PC-3 (cell line): ENCODE measurements at places on chromosomes 7 and 10. TPM values are rescaled to one million over a fixed set of nuclear protein-coding genes. Genes with fewer than 3 reads are reported as not detected.
A peak's percentile ranks its signal among the peaks of the same experiment; 100 is the strongest.

The TRIM50 gene
- not detected in 2 replicates for total RNA-seq

The RASA4B gene
- 10.2 and 17.2 TPM in 2 replicates for total RNA-seq

The SEC23IP gene
- 39.3 and 42.7 TPM in 2 replicates for total RNA-seq

The SPDYE1 gene
- total RNA-seq, result not detected in 2 replicates

The SAP25 gene
- 0.22 and 0.52 TPM in 2 replicates for total RNA-seq

The IGFBP1 gene
- total RNA-seq, result 1.3 and 1.5 TPM in 2 replicates

The ZNF467 gene
- 4.1 and 6.3 TPM in 2 replicates for total RNA-seq

The SPDYE11 gene
- not detected in 2 replicates for total RNA-seq

The NPY4R2 gene
- total RNA-seq, result not detected in 2 replicates

The IFIT1 gene
- total RNA-seq, result 14.1 and 19.6 TPM in 2 replicates

DNA sequence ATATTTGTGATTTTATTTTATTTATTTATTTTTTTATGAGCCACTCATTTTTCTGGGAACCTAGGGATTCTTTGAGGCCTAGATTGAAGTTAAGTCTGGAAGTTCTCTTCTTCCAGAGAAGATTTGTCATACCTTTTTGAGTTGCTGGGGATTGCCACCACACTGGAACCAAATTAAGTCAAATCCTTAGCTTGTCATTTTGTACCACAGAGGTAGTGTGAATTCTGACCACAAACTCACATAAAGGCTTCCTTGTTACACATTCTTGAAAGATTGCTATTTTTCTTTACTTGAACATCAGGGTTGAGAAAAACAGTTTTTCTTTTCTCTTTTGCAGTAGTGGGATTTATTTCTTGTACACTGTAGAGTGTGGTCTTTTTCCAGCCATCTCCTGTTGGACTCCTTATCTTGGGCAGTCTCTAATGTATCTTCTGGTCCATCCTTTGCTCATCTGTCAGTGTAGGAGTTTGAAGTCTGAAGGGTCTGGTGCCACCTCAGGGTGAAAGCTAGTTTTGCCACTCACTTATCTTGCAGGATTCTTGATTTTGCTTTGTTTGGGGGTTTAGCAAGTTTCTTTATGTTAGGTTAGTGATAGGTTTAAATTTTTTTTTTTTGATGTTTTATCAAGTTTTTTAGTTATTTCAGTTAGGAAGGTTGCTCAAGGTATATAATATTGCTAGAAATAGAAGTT is 24.8 kb downstream of the PCBD1 start:
- DNase-seq, result no peak

DNA sequence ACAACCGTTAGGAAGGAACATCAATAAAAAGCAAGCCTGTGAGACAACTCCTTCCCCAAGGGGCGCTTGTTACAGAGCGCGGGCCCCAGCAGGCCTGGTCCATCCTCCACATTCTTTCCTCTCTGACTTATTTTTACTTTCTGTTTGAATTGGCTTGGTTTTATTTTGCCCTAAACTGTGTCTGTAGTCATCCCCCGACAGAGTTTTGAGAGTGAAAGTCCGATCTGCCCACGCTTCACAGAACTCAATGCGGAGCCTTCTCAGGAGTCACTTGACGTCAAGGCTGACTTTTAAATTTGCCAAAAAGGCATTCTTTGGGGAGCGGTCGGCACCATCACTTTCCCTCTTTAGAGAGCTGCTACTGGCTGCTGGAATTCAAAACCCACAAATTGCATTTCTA is 150.1 kb upstream of the KLF6 start:
- DNase-seq, result no peak

- DNase-seq, result no peak
Measured at GRCh38 chr10:61765176-61766087, 102.7 kb downstream of the CABCOCO1 start.

- DNase-seq, result no peak
Measured at GRCh38 chr7:47888371-47889265, 59.6 kb downstream of the PKD1L1 start.

- no peak for DNase-seq
Measured at GRCh38 chr7:55339033-55340000, 25.8 kb upstream of the LANCL2 start.

GRCh38 chr10:120979435-120980278 is 128.5 kb downstream of the WDR11 start:
- DNase-seq, result no peak

- DNase-seq, result no peak
Measured at GRCh38 chr10:133394801-133395221, 854 bp downstream of the MTG1 start.

- no peak for DNase-seq
Measured at GRCh38 chr10:107072028-107072427, 92.5 kb downstream of the SORCS1 start.

- DNase-seq, result peak; percentile 31
Measured at GRCh38 chr7:141355032-141355431, 196.2 kb upstream of the AGK start.

- no peak for DNase-seq
Measured at GRCh38 chr7:6628045-6628444, 9.1 kb upstream of the ZNF316 start.

DNA sequence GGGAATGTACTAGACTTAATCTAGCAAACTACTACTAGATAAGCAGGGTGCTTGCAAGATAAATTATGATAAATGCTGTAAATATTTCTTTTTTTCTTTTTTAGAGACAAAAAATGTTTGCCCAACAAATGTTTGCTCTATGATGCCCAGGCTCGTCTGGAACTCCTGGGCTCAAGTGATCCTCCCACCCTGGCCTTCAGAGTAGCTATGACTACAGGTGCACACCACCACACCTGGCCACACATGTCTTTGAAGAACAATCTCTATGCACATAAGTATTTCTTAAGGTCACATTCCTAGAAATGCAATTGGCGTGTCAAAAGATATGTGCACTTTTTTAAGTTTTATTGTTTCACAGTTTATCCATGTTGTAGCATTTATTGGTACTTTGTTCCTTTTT is 179.6 kb upstream of the FRMD4A start:
- DNase-seq, result no peak

DNA sequence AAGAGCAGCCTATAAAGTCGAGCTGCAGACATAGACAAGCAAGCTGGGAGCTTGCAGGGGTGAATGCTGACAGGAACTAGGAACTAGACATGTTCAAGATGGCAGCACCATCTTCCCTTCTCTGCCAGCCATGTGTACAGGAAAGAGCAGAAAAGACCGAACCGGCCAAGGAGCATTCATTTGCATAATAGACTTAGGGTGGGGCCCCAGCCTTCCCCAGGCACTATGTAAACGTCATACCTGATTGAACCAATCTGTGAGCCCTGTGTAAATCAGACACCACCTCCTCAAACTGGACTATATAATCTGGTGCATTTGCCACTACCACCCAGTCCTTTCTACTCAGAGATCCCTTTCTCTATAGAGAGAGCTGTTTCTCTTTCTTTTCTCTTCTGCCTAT is 106.9 kb upstream of the FAM3C start:
- no peak for DNase-seq

DNA sequence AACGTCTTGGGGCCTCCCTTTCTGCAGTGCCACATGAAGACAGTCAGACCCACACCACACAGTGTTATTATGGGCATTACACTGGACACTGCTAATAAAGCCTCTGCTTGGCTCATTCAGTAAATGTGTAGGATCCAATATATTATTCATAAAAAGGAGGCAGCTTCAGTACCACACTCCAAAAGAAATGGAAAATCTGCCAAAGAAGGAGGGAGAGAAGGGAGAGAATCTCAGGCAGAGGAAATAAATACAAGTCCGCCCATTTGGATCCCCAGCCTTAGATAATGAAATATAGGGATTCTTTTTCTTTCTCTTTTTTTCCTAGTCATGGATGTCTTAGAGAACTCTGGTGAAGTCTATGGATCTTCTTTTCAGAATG is 162.2 kb downstream of the ELMO1 start:
- DNase-seq, result no peak

GRCh38 chr10:48898426-48898825 is 41.2 kb downstream of the LRRC18 start:
- no peak for DNase-seq

- DNase-seq, result peak; percentile 74
Measured at GRCh38 chr10:24552346-24553016, 171.2 kb downstream of the ARHGAP21 start.

DNA sequence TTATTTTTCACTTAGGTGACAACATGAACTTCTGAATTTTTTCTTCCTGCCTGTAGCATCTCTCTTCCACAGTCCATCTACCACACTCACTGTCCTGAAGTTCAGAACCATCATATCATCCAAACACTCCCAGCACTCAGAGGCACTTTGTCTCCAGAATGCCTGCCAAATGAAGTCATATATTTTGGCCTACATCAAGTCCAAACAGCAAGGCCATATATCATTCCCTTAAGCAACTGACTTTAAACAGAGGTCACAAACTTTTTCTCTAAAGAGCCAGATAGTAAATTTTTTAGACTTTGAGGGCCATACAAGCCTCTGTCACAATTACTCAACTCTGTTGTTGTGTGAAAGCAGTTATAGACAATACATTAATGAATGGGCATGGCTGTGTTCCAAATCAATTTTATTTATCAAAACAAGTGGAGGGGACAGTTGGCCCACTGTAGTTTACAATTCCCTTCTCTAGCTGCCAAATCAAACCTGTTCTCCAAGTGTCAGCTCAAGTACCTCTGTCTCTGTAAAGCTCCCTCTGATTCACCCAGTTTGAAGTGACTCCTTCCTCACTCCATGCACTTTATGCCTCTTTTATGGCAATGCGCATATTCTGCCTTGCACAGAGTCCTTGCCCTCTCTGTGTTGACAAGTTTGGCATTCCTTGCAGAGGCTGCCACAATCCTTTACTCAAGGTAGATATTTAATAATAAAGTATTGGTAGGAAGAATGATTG is 305.7 kb downstream of the FZD1 start:
- peak; percentile 5 for DNase-seq

DNA sequence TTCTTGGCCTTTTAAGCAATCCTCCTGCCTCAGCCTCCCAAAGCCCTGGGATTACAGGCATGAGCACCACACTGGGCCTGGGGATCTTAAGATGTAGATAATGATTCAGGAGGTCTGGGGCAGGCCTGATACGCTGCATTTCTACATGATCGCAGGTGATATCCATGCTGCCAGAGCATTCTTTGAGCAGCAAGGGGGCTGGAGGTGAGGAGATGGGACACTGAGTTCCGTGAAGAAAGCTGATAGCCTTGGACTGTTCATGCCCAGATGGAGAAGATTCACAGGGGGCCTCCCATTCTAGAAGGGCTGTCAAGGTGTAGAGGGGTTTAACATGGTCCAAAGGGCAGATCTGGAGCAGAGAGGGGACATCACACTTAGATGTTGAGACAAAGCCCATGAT is 480.3 kb downstream of the RPS24 start:
- DNase-seq, result no peak

GRCh38 chr7:20176578-20177242 is 40.5 kb downstream of the MACC1 start:
- no peak for DNase-seq

DNA sequence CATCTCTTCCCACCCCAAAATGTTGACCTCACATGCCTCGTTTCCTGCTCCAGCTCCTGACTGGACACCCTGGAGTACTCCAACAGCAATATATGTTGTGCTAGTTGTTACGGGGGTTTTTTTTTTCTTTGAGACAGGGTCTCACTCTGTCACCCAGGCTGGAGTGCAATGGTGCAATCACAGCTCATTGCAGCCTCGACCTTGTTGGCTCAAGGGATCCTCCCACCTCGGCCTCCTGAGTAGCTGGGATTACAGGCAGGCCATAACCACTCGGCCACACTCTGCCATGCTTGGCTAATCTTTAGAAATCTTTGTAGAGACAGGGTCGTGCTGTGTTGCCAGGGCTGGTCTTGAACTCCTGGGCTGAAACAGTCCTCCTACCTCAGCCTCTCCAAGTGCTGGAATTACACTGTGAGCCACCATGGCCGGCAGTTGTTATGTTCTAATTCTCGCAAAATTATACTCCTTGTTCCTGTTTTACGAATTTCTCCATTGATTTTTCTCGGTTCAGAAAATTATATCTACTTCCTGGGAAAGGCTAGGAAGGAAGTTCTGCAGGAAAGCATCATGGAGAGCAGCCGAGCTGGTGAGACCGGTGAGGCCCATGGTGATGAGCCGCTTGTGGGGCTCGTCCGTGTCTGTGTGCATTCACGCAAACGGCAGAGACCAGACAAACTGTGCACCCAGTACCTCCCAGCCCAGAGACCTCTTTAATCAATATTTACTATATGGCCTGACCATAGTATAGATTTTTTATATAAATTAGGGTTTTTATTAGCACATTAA is 52.4 kb upstream of the DNAJB6 start:
- no peak for DNase-seq

- DNase-seq, result no peak
Measured at GRCh38 chr7:71682181-71682580, 550.2 kb downstream of the GALNT17 start.

GRCh38 chr7:158612546-158612945 is 24.9 kb upstream of the PTPRN2 start:
- DNase-seq, result no peak
